Hematopoietic multipotent progenitor cell treated with erythropoietin and hydrocortisone succinate and interleukin-3 and kit ligand, for 8 days (in vitro differentiated cells): ENCODE measurements at places on chromosomes 1 and 21.

DNA sequence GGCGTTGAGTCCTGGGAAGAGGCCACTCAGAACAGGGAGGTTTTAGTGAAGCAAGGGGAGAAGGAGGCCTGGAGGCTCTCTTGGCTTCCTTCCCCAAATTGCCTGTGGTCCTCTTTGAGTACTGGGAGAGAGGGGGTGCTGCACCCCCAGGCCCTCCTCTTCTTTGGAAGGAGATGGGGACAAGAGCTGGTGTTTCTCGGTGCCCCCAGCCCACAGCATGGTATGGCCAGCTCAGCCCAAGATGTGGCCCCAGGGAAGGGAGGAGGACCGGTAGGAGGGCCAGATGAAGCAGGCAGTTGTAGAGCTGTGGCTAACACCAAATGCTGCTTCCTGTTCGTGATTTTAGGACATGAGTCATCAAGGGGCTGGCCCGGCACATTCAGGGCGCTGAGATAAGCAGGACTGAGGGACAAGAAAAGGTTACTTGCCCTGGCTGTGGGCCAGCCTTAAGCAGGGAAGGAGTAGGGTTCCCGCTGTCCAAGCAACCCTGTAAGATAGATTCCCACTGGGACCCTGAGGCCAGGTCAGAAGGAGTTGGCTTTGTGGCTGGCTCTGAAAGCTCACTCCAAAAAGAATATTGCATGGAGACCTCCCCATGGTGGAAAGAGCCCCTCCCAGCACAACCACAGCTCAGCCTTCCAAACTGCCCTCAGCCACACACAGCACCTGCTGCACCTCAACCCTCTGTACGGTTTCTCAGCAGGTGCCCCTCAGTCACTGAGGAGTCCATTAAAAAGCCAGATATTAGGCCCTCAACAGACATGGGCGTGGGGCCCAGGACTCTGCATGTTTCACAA is 4.9 kb upstream of the TNFRSF1B start:
- peak; percentile 96 for DNase-seq

- DNase-seq = no peak
Measured at GRCh38 chr1:27136236-27136551, 18.7 kb downstream of the SLC9A1 start.

- no peak for DNase-seq
Measured at GRCh38 chr1:66367369-66367768, 166.6 kb upstream of the SGIP1 start.

DNA sequence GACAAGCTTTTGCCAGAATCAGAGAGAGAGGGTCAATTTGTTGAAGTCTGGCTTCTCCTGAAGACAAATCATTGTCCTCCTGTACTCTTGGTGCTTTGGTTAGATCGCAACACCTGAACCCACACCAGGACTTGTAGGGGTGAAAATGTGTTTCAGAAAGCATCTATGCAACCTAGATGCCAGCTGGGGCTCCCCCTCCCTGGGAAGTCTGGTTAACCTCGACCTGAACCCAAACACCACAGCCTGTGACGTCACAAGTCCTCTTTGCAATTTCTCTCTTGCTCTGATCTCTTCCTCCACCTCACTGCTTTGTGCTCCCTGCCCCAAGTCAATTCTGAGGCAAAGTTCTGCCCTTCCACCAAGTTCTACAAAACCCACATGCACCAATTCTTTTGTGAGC is 42.8 kb upstream of the USP24 start:
- DNase-seq = no peak

DNA sequence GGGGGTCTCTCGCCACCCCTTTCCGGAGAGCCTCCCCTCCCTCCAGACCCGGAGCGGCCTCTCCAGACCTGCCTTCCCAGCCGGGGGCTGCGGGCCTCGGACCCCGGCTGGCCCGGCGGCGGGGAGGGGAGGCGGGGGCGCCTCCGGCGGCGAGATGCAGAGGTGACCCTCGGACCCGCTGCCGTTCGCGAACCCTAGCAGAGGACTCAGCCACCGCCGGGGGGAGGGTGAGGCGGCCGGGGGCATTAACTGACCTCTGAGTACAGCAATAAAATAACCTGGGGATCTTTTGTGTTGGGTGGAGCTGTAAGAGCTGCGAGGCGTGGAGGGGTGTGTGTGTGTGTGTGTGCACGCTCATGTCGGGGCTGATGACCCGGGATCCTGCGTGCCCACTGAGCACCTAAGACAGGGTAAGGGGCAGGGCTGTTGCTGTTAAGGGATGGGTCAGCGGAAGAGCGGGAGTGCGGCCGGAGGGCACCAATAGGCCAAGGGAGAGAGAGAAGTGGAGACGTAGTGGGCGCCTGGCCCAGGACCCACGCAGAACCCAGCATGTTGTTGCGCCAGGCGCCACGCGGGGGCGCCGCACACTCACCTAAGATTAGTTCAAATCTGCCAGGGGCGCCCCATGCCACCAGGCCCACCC is 6.3 kb downstream of the HAPLN2 start:
- DNase-seq = peak; percentile 46

GRCh38 chr1:194342484-194343262 is 1156.3 kb upstream of the B3GALT2 start:
- peak; percentile 4 for DNase-seq

GRCh38 chr1:30668024-30668423 is 55.4 kb downstream of the MATN1 start:
- DNase-seq = no peak

- DNase-seq = no peak
Measured at GRCh38 chr1:107687849-107688753, 276.9 kb downstream of the VAV3 start.
